Upper lobe of left lung (tissue), 6 donors: ENCODE measurements at places on chromosomes 3 and 15. TPM values are rescaled to one million over a fixed set of nuclear protein-coding genes. Genes with fewer than 3 reads are reported as not detected.

LARP6 gene
- 5.8 TPM for total RNA-seq

WDR72 gene
- total RNA-seq: 2.1 TPM

XYLB gene
- total RNA-seq: 6.4 TPM

KCNMB3 gene
- 1.3 TPM for total RNA-seq

RASL12 gene
- total RNA-seq: 19.9 TPM

STRA6 gene
- not detected for total RNA-seq

NOX5 gene
- not detected for total RNA-seq

UBA3 gene
- 49.2 TPM for total RNA-seq

POLQ gene
- 1.2 TPM for total RNA-seq

DNA sequence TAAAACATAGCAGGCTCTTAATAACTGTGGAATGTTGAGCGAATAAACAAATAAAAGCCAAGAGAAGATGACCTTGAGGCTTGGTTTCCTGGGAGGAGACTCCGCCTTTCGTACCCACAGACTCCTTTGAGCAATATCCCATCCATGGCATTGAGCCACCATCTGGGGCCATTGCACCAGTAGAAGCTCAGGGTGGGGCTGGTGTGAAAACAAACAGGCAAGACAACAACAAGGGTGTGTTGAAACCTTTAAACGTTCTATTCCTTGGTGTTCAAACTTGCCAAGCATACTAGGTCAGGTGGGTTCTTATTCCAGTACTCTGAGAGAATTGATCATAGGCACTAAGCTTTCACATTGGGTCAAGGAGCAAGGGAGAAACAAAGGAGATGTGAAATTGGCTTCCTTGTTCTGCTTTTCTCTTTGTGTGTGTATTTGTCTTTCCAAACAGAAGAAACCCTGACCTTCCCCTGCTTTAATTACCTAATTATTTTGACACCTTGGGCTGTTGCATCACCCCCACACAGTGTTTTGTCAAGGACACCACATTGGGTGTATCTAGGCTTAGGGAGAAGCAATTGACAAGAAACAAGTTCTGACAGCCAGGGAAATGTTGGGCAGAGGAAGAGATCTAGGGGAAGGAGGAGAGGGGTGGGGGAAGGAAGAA is 105.1 kb upstream of the BCL6 start:
- no peak for DNase-seq
- H3K4me3 ChIP-seq: no peak overlapping the region
- H3K27ac ChIP-seq: peak overlapping the region; percentile 65
- H3K27me3 ChIP-seq: no peaks in the 10 kb centered on the region
- H3K36me3 ChIP-seq: no peaks in the 10 kb centered on the region

DNA sequence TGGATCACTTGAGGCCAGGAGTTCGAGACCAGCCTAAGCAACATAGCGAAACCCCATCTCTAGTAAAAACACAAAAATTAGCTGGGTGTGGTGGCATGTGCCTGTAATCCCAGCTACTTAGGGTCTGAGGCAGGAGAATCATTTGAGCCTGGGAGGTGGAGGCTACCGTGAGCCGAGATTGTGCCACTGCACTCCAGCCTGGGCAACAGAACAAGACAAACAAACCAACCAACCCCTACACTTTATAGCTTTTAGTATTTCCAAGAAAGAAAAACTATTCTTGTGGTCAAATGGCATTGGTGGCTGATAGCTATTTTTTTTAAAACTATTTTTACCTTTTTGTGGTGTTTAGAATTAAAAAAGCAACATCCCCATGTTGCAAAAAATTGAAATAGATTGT is 7.2 kb downstream of the TMEM45A start:
- H3K4me1 ChIP-seq: no peaks in the 10 kb centered on the region
- no peak overlapping the region for H3K27ac ChIP-seq
- no peak for DNase-seq
- no peaks in the 10 kb centered on the region for H3K36me3 ChIP-seq

DNA sequence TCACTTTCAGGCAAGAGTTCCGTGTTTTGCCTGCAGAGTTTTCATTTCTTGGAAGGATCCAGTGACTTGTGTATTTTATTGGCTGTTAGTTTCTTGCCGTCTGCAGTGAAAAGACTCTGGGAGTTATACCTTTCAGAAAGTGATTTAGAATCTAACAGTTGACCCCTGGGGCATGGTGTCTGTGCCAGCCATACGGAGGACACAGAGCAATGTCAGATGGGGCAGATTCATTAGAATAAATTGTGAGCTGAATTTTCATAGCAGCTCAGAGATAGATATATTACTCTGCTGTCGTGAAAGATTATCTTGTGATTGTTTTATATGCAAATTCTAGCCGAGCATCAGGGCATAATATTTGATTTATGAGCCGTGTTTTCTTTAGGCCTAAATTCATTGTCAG is 131.6 kb downstream of the SV2B start:
- no peaks in the 10 kb centered on the region for H3K36me3 ChIP-seq
- no peaks in the 10 kb centered on the region for H3K4me1 ChIP-seq
- no peak overlapping the region for H3K4me3 ChIP-seq
- no peak overlapping the region for H3K27ac ChIP-seq
- DNase-seq: no peak

- DNase-seq: no peak
- H3K27ac ChIP-seq: peak within 1 kb of the TSS; percentile 22
- no peaks in the 10 kb centered on the region for H3K27me3 ChIP-seq
- H3K4me3 ChIP-seq: no peak within 1 kb of the TSS
These were observed at the start of gene LRRC31 for GRCh38 chr3:169869484-169870220. TSS of gene LRRC31 (minus strand) at chr3:169869935. CDS start at chr3:169869807, 128 bp downstream.

GRCh38 chr3:171836855-171837254 is 6.3 kb upstream of the TMEM212 start:
- no peak overlapping the region for H3K27ac ChIP-seq
- no peaks in the 10 kb centered on the region for H3K27me3 ChIP-seq
- DNase-seq: no peak
- no peak overlapping the region for H3K4me3 ChIP-seq

DNA sequence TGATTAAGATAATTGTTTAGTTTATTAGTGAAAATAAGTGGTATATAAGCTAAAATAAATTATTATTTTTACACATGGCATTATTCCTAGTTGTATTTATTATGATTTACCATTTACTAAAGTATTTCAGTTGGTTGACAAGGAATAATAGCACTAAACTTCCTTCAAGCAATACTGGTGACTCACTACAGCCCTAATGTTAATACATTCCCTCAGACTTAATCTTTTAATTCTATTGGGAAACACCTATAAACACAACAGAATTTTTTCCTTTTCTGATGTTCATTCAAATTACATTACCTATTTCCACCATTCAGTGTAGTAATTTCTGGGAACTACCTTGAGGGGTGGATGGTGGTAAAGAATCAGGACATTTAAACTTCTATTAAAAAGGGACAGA is 264.0 kb downstream of the TIGIT start:
- DNase-seq: no peak
- H3K27ac ChIP-seq: no peak overlapping the region
- no peak overlapping the region for H3K4me3 ChIP-seq

DNA sequence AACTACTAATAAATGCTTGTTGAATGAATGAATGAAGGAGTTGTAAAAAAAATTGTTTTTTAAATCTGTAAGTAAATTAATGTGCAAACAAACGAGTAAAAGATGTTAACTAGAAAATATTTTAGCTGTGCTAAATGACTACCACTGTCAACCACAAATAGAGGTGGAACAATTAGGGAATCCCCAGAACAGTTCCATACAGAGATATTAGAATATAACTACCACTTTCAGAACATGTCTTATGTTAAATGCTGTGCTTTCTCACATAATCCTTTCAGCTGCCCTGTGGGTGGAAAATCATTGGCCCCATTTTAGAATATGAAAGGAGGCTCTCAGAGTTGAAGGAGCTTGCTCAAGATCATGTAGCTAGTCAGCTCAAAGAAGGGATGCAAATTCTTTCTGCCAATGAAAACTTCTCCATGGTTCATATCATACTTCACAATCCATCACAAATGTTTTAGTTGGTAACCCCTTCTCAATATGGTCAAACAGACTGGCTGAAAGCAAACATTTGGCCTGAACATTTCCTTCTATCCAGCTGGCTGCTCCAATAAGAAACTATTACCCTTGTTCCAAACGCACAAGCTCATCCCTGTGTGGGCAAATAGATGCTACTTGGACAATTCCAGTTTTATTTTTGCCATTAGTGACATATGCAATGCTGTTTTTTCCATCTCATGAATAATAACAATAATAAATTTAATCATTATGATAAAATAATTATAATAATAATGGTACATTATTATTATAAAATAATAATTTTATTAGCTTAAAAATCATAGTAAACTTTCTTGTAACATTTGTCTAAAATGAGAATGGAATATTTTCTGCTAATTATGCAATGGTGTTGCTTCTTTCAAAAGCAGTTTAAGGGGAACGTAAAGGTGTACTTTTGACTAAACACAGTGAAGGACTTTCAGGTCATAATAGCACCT is 290.4 kb upstream of the STT3B start:
- H3K4me3 ChIP-seq: no peak overlapping the region
- DNase-seq: no peak
- no peaks in the 10 kb centered on the region for H3K4me1 ChIP-seq
- H3K27ac ChIP-seq: no peak overlapping the region
- no peaks in the 10 kb centered on the region for H3K27me3 ChIP-seq

GRCh38 chr15:80449825-80450224 is 45.6 kb downstream of the ARNT2 start:
- H3K4me3 ChIP-seq: no peak overlapping the region
- H3K27me3 ChIP-seq: no peaks in the 10 kb centered on the region
- H3K4me1 ChIP-seq: peaks cover 13% of the 10 kb centered on the region
- H3K27ac ChIP-seq: no peak overlapping the region
- H3K36me3 ChIP-seq: no peaks in the 10 kb centered on the region
- no peak for DNase-seq

- H3K27ac ChIP-seq: peak within 1 kb of the TSS; percentile 81
- peaks cover 19% of the 10 kb centered on the region for H3K4me1 ChIP-seq
- peak; percentile 79 for DNase-seq
- H3K4me3 ChIP-seq: peak within 1 kb of the TSS; percentile 79
These were observed at the start of gene RIOX2 for GRCh38 chr3:97971679-97972567. TSS of gene RIOX2 (minus strand) at chr3:97972431. CDS start at chr3:97967593, 4,838 bp downstream.

DNA sequence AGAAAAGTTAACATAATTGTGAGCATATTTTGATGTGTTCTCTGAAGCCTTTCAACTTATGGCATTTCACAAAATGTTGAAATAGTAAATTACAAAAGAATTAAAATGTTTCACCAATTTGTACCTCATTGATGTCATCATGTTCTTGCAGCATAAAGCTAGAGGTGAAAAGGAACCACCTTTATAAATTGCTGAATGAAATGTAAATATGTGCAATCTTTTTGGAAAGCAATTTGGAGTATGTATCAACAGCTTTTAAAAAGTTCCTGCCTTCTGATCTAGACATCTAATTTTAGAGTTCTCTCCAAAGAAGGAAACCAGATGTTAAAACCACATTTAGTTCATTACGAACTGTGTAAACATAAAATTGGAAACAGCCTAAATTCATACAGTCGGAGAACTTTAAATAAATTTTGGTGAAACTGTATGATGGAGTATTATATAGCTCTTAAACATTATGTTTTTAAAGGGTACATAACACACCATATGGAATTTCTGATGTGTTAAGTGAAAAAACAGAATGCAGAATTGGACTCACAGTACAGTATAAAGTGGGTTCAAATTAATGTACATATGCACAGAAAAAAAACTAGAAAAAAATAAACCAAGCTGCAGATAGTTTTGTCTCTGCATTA is 311.2 kb upstream of the NAALADL2 start:
- H3K27me3 ChIP-seq: no peaks in the 10 kb centered on the region
- no peak overlapping the region for H3K27ac ChIP-seq
- no peaks in the 10 kb centered on the region for H3K36me3 ChIP-seq
- no peak overlapping the region for H3K4me3 ChIP-seq
- no peaks in the 10 kb centered on the region for H3K4me1 ChIP-seq
- DNase-seq: no peak

GRCh38 chr15:91689377-91689776 is 164.1 kb upstream of the SLCO3A1 start:
- H3K4me3 ChIP-seq: no peak overlapping the region
- H3K27ac ChIP-seq: no peak overlapping the region
- DNase-seq: no peak
- no peaks in the 10 kb centered on the region for H3K36me3 ChIP-seq
- H3K4me1 ChIP-seq: no peaks in the 10 kb centered on the region

DNA sequence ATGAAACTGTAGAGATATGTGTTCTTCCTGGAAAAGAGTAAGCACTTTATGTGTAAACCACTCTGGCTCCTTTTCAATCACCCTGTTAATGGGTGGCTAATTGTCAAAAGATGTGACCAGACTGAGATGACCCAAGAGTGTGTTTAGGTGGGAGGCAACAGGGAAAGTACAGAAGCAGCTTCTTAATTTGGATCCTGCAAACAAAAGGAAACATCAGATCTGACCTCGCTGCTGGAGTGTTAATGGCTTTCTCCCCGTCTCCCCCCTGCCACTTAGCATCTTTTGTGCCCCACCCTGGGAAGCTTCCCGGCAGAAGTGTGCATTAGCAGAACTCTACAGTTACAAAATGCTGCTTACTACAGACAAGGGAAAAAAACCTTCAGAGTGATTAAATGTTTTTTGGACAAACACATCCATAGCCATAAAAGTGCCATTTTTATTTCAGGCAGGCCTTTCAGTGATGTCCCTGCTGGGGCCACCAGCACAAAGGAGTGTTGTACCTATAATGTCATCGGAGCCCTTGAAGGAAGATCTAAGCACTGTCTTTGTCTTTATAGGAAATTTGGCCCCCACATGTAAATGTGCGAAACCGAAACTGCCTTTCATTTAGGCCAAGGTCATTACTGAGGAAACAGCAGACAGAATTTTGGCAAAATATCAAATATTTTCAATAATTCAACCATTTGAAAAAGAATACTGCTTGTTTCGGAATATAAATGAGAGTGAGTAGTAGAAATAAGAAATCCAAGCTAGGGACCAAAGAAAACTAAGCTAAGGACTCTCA is 311.0 kb downstream of the WDR72 start:
- H3K4me1 ChIP-seq: no peaks in the 10 kb centered on the region
- H3K27ac ChIP-seq: no peak overlapping the region
- no peaks in the 10 kb centered on the region for H3K36me3 ChIP-seq
- DNase-seq: no peak
- no peaks in the 10 kb centered on the region for H3K27me3 ChIP-seq

- DNase-seq: no peak
- H3K4me1 ChIP-seq: no peaks in the 10 kb centered on the region
- H3K27ac ChIP-seq: no peak overlapping the region
- no peaks in the 10 kb centered on the region for H3K27me3 ChIP-seq
- no peaks in the 10 kb centered on the region for H3K36me3 ChIP-seq
These were observed 49.2 kb downstream of the LDHAL6B start for GRCh38 chr15:59255680-59256336.

DNA sequence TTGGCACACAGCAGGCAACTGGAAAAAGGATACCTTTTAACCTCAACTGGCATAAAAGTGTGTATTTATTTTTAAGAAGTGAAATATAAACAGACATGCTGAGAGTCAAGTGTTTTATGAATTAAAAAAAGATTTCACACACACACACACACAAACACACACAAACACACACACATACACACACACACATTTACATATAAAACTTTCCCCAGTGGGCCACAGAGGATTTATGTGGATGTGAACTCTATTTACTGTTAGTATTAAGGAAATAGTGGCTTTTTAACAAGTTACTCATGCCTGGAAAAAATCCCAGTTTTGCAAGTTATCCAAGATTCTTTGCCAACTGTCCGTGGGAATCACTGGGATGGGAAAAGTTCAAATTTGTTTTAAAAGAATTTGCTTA is 725.9 kb upstream of the NR2F2 start:
- DNase-seq: no peak
- H3K27ac ChIP-seq: no peak overlapping the region
- H3K27me3 ChIP-seq: no peaks in the 10 kb centered on the region
- no peaks in the 10 kb centered on the region for H3K36me3 ChIP-seq
- no peak overlapping the region for H3K4me3 ChIP-seq

- no peak overlapping the region for H3K27ac ChIP-seq
- no peaks in the 10 kb centered on the region for H3K27me3 ChIP-seq
- H3K36me3 ChIP-seq: peaks cover 3% of the 10 kb centered on the region
- H3K4me1 ChIP-seq: no peaks in the 10 kb centered on the region
- no peak overlapping the region for H3K4me3 ChIP-seq
These were observed 62.7 kb downstream of the NECTIN3 start for GRCh38 chr3:111134302-111134701.
